ENCODE measurements at places on chromosomes 7 and 10. TPM values are rescaled to one million over a fixed set of nuclear protein-coding genes. Genes with fewer than 3 reads are reported as not detected.

DNA sequence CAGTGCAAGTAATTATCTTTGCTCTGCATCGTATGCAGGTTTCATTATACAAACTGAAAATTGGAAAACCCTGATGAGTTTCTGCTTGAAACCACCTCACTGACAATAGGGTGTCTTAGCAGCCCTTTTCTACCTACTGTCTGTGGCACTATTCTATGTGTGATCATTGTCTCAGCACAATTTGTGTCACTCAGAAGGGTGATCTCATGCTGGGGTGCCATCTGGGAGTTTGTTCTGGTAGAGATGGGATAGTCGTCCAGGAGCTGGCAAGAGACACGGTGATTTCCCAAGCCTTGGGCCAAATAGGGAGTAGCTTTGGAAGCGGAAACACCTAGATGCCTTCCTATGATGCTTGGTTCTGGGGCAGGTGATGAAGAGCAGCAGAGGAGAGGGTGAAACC, 186.3 kb downstream of the FRMD4A start:
- no peak overlapping the region for H3K27ac ChIP-seq
- H3K4me3 ChIP-seq: no peak overlapping the region
- no peaks in the 10 kb centered on the region for H3K4me1 ChIP-seq
- H3K27me3 ChIP-seq: no peaks in the 10 kb centered on the region

- H3K4me1 ChIP-seq: no peaks in the 10 kb centered on the region
- no peak for DNase-seq
- no peak overlapping the region for H3K4me3 ChIP-seq
- no peak overlapping the region for H3K27ac ChIP-seq
- H3K27me3 ChIP-seq: peaks cover 7% of the 10 kb centered on the region
These were observed 108.8 kb downstream of the EGFR start for GRCh38 chr7:55127622-55128081.

DNA sequence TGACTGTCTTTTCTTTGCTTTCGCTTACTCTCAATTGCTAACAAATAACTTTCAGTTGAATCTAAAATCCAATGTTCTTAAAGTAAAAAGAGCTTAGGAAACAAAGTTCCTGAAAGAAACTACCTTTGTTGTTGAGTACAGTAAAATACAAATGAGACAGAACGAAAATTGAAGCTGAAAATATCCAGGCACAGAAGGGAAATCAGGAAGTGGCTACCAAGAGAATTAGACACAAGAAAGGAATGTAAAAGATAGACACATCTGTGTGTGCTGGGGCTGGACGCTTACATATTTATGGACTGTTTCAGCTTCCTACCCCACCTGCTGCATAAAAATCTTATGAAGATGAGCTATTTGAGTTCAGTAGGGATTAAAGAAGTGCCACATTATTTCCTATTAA, 161.7 kb upstream of the PLXDC2 start:
- H3K4me1 ChIP-seq: no peaks in the 10 kb centered on the region
- DNase-seq: no peak
- H3K36me3 ChIP-seq: no peaks in the 10 kb centered on the region
- no peak overlapping the region for H3K4me3 ChIP-seq
- H3K27ac ChIP-seq: no peak overlapping the region

DNA sequence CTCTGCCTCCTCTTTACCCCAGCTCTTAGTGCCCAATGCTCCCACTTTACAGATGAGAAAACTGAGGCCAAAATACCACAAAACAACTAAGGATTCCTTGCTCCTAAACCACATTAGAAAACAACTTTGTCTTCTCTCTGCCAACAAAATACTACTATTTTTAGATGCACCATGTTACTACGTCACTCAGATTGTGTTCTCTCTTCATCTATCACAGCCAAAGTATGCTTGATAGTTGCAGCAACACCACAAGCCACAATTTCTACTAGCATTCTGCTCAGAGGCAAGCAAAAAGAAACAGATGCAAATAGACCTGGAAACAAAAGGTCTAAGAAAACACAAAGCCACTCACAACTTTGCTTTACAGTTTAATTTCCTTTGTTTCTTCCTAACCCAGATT, 3.3 kb upstream of the PDE1C start:
- H3K4me3 ChIP-seq: no peak overlapping the region
- no peaks in the 10 kb centered on the region for H3K4me1 ChIP-seq
- H3K27me3 ChIP-seq: peaks cover 13% of the 10 kb centered on the region
- H3K27ac ChIP-seq: no peak overlapping the region
- no peaks in the 10 kb centered on the region for H3K36me3 ChIP-seq

GRCh38 chr10:89165923-89166322, 41.2 kb downstream of the CH25H start:
- DNase-seq: no peak
- H3K27ac ChIP-seq: no peak overlapping the region
- H3K27me3 ChIP-seq: no peaks in the 10 kb centered on the region
- no peaks in the 10 kb centered on the region for H3K36me3 ChIP-seq
- peaks cover 8% of the 10 kb centered on the region for H3K4me1 ChIP-seq

DNA sequence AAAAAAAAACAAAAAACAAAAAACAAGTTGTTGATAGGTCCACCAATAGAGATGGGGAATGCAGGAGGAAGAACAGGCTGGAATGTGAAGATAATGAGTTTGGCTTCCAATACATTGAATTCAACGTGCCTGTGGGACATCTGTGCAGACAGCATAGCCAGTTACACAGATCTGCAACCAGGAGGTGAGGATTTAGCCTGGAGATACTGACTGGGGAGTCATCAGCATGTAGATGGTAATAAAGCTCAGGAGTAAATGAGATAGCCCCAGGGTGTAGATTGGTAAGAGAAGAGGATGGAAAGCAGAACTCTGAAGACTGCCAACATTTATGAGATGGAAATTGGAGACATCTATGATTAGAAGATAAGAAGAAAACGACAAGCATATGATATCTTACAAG, 4.7 kb upstream of the TRIM8 start:
- H3K27me3 ChIP-seq: no peaks in the 10 kb centered on the region
- DNase-seq: no peak
- H3K27ac ChIP-seq: no peak overlapping the region
- no peak overlapping the region for H3K4me3 ChIP-seq
- peaks cover 30% of the 10 kb centered on the region for H3K4me1 ChIP-seq

DNA sequence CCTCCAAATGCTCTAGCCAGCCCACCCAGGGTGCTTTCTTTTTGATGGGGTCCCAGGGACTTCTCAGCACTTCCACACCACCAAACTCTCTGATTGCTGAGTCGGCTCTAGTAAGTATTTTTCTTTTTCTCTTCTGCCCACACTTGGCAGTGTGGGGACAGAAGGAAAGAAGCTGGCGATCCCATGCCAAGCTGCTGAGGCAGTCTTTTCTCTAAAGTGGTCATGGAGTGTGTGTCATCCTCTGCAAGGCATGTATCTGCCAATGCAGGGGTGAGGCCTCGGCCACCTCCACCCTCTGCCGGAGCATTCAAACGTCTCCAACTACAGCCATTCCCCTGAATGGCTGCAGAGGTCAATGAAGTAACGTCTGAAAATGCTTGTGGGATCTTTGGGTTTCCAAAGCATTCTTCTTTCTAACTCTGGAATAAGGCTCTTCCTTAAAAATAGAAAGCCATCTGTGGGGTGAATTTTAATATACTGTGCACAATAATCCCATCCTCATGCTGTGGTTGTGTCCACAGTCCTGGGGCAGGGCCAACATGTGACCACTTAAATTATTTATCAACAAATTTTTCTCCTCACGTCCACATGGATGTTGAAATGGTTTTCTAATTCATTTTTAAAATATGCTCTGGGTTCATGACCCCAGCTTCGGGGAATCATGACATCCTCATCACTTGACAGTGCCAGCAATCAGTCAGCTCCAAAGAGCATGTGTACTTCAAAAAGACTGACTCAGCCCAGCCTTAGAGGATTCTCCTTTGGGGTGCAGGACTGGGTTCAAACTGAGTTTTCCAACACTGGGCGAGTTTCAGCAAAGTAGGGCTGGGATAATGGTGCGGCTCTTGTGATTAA, 171.3 kb upstream of the ITGB1 start:
- no peak overlapping the region for H3K4me3 ChIP-seq
- H3K4me1 ChIP-seq: peaks cover 89% of the 10 kb centered on the region
- no peaks in the 10 kb centered on the region for H3K27me3 ChIP-seq
- no peak for DNase-seq
- H3K36me3 ChIP-seq: no peaks in the 10 kb centered on the region

GRCh38 chr10:107059068-107059804, 105.3 kb downstream of the SORCS1 start:
- no peaks in the 10 kb centered on the region for H3K36me3 ChIP-seq
- H3K27me3 ChIP-seq: no peaks in the 10 kb centered on the region
- H3K4me1 ChIP-seq: no peaks in the 10 kb centered on the region
- DNase-seq: no peak
- no peak overlapping the region for H3K4me3 ChIP-seq
- H3K27ac ChIP-seq: no peak overlapping the region

GRCh38 chr7:42233171-42233570, 3.8 kb downstream of the GLI3 start:
- no peak overlapping the region for H3K4me3 ChIP-seq
- H3K27ac ChIP-seq: no peak overlapping the region
- no peaks in the 10 kb centered on the region for H3K36me3 ChIP-seq

GRCh38 chr7:135980665-135981180, 3.6 kb upstream of the MTPN start:
- peaks cover 44% of the 10 kb centered on the region for H3K4me1 ChIP-seq
- H3K36me3 ChIP-seq: no peaks in the 10 kb centered on the region
- peak; percentile 16 for DNase-seq
- peak overlapping the region; percentile 50 for H3K4me3 ChIP-seq
- H3K27ac ChIP-seq: peak overlapping the region; percentile 55

GRCh38 chr7:28155964-28156363, 24.6 kb downstream of the JAZF1 start:
- no peak for DNase-seq
- H3K4me3 ChIP-seq: no peak overlapping the region
- no peaks in the 10 kb centered on the region for H3K27me3 ChIP-seq
- H3K36me3 ChIP-seq: no peaks in the 10 kb centered on the region

- H3K27me3 ChIP-seq: no peaks in the 10 kb centered on the region
- H3K4me3 ChIP-seq: no peak overlapping the region
- H3K36me3 ChIP-seq: no peaks in the 10 kb centered on the region
- no peak overlapping the region for H3K27ac ChIP-seq
- no peaks in the 10 kb centered on the region for H3K4me1 ChIP-seq
- no peak for DNase-seq
These were observed 14.7 kb downstream of the AQP1 start for GRCh38 chr7:30926313-30926712.

DNA sequence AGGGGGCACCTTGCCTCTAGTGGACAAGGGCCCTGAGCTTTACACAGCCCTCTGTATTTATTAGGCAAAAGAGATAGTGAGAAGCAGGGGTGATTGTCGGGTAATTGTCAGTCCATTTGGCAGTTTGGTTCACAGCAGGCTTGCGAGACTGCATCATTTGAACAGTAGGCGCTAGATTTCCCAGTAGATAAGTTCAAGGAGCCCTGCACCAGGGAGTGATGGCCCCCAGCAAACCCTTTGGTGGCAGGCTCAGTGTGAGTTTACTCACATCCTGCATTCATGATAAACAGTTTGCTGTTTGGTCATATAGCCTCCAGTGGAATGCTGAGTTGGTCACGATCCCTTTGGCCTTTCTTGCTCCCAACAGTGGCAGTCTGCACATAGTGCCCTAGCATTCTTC, 59.4 kb downstream of the MARCHF5 start:
- no peak overlapping the region for H3K27ac ChIP-seq
- no peak overlapping the region for H3K4me3 ChIP-seq
- no peaks in the 10 kb centered on the region for H3K27me3 ChIP-seq
- DNase-seq: no peak

TMEM229A gene
- total RNA-seq: not detected

CTNNA3 gene
- not detected for total RNA-seq

PYROXD2 gene
- total RNA-seq: 9.8 TPM

OR2A42 gene
- total RNA-seq: not detected

ARHGEF5 gene
- 9.0 TPM for total RNA-seq

PDE1C gene
- total RNA-seq: not detected
